ENCODE measurements at places on chromosomes 6 and 20.

- DNase-seq, result no peak
Measured at GRCh38 chr6:11972806-11973205, 39.3 kb upstream of the HIVEP1 start.

- no peak for DNase-seq
Measured at GRCh38 chr6:2743280-2744208, 7.2 kb downstream of the MYLK4 start.

DNA sequence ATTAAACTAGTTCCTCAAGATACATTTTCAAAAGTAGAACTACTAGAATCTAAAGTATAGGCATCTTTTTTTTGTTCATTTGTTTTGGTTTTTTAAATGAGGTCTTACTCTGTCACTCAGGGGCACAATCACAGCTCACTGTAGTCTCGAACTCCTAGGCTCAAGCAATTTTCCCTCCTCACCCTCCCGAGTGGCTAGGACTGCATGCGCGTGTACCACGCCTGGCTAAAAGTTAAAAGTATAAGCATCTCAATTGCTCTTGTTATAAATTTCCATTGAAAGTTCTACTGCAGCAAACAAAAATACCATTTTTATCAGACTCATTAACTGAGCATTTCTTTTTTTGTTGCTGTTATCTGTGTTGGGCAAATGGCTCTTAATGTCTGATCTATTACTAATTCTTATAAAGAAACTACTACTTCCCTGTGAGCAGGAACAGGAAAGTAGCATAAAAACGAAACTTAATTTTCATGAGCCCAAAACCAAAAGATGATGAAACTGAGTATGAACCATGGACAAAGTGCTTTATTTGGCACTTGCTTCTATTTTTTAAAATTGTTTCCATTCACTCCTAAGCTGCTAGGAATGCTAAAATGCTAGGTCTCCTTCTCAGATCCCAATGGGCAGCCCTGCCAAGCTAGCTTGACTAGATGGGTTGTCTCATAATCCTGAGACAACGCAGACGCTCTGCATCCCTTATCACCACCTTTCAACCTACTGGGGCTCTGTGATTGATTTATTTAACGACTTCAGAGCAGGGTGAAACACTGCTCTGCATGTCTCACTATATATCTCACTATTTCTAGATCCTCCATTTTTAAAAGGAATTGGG is 36.9 kb downstream of the TRPC4AP start:
- no peak for DNase-seq

- DNase-seq, result no peak
Measured at GRCh38 chr6:135738636-135739035, 112.9 kb upstream of the PDE7B start.

- peak; percentile 91 for DNase-seq
Measured at GRCh38 chr6:17705778-17706579, 746 bp downstream of the NUP153 start.
